ENCODE measurements at places on chromosomes 1 and 21.

DNA sequence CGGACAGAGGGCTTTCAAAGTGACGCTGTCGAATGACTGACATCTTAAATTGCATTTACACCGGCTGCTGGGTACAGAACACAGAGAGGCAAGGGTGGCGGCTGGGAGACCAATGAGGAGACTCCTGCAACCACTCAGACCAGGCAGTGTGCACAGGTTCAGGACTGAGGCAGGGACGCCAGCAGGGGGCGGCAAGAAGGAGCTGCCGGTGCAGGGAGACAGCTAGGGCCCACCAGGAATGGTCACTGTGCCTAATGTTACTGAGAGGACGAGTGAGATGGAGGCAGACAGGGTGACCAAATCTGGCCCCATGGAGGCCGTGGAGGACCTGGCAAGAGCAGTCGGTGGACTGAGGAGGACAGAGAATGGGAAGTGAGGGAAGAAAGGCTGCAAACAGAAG, 23.5 kb downstream of the GLIS1 start:
- no peak for DNase-seq

- DNase-seq: no peak
Observed at GRCh38 chr1:179775009-179775408, 31.9 kb downstream of the FAM163A start.

DNA sequence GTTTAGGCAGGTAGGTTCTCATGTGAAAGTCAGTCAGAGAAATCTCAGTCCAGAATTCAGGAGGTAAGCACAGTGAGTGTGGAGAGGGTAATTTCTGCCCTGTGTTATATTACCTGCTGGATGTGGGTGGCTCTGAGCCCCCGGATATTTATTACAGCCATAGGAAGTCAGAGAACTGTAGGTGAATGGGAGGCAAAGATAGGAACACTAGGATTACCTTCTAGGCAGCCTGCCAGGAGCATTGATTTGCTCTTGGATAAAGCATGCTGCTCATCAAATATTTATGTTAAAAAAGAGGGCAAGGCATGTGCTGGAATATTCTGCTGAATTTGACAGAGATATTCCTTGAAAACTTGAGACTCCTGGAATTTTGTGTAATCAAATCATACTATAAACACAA, 8.5 kb downstream of the GNG12 start:
- DNase-seq: no peak

GRCh38 chr1:180928331-180929230, 15.9 kb downstream of the KIAA1614 start:
- no peak for DNase-seq

- DNase-seq: no peak
Observed at GRCh38 chr1:31013187-31013864, 52.2 kb downstream of the PUM1 start.

- no peak for DNase-seq
Observed at GRCh38 chr1:38340409-38340808, 293.8 kb upstream of the POU3F1 start.

- no peak for DNase-seq
Observed at GRCh38 chr1:116767782-116768382, 13.7 kb downstream of the CD2 start.

DNA sequence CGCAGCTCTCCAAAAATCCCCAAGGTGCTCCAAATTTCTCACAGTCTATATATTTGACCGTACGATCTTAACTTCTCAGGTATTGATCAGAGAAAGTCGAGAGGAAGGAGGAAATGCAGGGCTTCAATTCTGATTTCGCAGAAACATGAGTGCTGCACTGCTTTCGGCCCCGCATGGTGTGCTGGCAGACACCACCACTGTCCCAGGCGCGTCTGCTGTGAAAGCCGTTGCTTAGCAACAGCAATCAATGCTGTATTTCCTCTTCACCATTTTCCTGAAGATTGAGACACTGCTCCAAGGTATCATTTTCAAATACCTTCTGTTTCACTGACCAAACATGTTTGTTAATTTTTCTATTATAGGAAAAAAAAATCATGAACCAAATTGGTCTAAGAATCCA, 296.3 kb downstream of the SMYD3 start:
- DNase-seq: no peak

GRCh38 chr1:113770031-113770430, 10.7 kb upstream of the PHTF1 start:
- no peak for DNase-seq

GRCh38 chr1:22096036-22096435, 43.5 kb downstream of the CDC42 start:
- DNase-seq: no peak

- no peak for DNase-seq
Observed at GRCh38 chr1:12406211-12407021, 176.6 kb downstream of the VPS13D start.

DNA sequence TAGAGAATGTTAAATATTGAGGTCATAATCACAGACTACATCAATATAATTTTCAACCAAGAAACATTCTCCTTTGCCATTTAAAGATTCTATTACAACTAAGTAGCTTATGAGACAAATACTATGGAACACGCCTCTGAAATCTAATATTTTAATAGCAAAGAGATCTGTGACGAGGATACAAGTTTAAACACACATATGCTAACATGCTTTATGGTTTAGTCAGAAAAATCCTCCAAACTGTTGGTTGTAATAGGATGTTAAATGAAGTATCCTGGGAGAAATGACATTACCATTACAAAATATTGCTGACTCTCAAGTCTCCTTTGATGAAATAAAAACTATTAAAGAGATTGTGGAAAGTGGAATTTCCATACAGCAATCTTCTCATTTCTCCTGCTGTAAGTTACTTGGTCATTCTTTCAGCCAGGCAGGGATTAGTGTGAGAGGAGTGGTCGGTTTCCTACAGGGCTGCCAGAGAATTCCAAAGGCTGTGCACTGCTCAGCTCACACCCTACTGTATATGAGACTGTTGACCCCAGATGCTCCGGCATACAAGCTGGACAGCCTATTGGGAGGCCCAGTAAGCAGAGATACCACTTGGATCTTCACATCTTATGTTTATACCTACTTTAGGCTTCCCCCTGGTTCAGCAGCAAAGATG, 26.6 kb downstream of the SCYL3 start:
- no peak for DNase-seq

DNA sequence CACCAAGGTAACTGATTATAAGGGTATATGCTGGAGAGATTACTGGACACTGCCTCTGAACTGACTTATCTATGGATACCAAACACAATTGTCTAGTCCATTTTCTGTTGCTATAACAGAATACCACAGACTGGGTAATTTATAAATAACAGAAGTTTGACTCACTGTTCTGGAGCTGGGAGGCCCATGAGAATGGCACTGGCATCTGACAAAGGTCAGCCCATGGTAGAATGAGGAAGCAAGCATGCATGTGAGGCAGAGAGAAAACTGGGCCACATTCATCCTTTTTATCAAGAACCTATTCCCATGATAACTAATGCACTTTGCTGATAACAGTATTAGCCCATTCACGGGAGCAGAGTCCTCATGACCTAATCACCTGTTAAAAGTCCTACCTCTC, 37.4 kb downstream of the FCER1A start:
- DNase-seq: no peak

- no peak for DNase-seq
Observed at GRCh38 chr1:183730107-183730724, 74.7 kb upstream of the RGL1 start.

DNA sequence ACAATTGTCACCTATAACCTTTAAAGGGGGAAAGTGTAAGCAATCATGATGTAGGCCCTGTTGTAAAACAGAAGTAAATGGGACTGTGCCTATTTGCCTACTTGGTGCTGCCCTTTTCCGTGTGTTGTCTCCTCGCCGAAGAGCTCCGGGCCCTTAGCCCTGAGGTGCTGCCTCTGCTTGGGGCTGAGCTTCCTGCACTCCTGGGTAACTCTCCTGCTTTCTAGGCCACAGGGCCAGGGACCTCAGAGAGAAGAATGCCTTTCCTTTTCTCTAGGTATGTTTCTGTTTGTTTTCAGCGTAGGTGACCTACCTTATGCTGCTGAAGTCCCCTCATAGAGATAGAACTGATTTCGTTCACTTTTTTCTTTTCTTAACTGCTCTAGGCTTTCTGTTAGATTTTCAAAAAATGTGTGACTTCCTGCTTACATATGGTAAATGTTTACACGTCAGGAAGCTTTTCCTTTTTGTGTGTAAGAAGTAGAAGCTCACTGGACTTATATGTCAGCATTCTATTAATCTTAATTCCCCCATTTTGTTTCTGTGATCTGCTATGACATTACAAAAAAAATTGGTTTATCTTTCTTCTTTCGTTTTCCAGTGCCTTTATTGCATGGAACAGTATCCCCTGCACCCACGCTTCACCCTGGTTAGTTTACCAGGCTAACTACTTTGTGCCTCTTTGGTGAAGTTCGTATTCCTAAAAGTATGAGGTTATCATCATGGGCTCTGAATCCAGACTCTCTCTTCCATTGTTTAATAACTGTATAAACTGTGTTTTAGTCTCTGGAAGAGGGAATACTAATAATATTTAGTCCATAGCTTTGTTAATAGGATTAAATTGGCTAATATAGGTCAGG, 61.7 kb downstream of the ITSN1 start:
- DNase-seq: no peak

DNA sequence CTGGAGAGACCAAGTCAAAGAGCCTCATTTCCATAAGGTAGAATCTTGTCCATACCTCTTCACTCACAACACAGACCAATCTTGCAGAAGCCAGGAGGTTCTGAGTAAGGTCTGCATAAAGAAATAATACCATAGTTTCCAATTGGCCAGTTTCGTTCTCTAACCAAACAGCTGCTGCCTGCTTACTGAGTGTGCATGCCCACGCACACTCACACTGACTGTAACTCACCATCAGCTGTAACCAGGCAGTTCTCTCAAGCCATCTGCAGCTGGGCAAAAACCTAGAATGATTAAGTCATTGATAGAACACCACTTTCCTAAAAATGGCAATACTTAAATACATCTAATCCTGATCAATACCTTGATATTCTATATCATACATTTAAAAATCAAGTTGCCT, 106.6 kb upstream of the VAV3 start:
- no peak for DNase-seq

DNA sequence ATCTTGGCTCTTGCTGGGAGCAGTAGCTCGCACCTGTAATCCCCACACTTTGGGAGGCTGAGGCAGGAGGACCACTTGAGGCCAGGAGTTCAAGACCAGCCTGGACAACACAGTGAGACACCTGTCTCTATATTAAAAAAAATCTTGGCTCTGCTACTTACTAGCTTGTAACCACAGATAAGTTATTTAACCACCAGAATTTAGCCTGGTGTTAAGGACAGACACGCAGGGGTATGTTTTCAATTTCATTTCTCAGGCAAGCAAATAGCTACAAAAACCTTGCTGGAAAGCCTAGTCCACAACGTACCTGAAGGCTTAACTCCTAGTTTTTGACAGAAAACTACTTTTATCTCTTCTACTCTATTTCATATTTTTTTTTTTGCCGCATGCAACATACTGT, 24.8 kb upstream of the GFI1 start:
- DNase-seq: no peak

GRCh38 chr1:46134660-46135331, 2.4 kb upstream of the PIK3R3 start:
- DNase-seq: no peak

- DNase-seq: no peak
Observed at GRCh38 chr1:156387870-156388173, 18.8 kb downstream of the RHBG start.

DNA sequence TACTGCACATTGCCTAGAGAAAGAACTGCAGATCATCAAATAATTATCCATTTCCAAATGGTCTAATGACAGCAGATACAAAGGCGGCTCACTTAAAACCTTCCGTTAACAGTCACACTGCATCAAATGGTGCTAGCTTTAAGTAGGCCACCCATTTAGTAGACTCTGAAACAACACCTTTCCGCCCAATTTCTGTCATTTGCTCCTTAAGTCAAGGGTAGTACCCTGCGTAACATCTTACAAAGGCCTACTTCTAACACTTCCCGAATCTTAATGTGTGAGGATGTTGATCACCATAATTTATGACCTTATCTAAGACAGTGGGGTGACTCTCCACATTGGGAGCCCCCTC, 692 bp upstream of the RALGPS2 start:
- no peak for DNase-seq

DNA sequence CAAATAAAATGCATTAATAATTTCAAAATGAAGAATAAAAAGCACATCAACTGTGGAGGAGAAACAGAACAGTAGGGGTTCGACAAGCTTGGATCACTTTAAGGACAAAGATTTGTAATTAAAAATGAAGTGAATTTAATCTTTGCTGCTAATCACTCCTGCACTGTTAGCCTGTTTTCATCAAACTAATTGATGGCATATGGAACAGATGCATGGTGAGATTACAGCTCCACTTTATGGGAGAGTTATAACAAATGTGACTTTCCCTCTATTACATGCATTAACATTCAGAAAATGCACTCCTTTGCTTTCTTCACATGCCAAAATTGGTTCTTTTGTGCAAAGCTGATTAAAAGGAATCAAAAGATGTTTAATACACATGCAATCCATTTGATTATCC, 207.2 kb upstream of the C21orf91 start:
- no peak for DNase-seq

DNA sequence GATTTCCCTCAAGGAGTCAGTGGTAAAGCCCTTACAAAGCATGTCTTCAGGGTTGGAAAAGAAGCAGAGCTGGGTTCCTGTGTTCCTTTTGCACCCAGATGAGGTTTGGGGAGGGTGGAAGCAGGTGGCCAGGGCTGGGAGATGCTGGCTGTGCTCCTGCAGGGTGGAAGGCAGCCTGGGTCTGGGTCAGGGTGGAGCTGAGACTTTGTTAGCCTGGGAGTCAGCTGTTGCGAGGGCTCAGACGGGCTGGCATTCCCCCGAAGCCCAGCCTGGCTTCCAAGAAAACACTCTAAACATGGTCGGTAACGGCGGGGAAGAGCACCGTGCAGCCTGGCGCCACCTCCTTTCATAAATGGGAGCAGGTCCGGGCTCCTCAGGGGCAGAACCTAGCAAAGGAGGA, 43.7 kb upstream of the EPS8L3 start:
- DNase-seq: no peak

DNA sequence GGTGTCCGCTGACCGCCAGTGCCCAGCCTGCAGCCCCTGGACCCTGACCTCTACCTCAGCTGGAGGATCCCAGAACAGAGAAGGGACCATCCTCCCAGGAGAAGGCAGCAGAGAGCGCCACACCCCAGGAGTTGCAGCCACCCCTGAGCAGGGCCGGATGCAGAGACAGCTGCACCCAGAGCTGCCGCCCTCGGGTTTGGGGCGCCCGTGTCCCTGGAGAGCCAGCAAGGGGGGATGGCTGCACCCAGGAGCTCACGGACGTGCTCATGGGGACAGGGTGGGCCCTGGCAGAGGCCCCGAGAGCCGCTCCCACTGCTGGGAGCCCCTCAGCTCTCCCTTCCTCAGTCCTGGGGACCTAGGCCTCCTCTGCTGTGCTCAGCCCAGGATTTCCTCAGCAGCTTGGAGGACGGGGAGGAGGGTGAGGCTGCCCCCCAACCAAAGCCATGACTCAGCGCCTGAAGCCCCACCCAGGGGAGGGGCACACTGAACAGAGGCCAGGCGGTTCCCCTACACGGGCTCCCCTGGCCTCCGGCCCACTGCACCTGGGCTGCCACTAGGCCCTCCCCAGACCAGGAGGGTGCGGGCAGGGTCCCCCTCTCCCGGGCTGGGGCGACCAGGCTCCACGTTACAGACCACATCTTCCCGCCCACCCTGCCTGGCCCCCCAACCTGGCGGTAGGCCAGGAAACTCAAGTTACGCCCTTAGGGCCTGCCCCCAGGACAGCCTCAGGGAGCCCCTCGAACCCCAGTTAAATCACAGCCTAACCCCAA, 2.2 kb downstream of the ACAP3 start:
- DNase-seq: peak; percentile 65

- no peak for DNase-seq
Observed at GRCh38 chr1:82867781-82868180, 1067.0 kb downstream of the ADGRL2 start.

All from stimulated activated CD8-positive, alpha-beta memory T cell treated with anti-CD3 and anti-CD28 coated beads, Interleukin-2, amount 100 ng/mL, for 48 hours (primary cell).